Esophagus squamous epithelium (tissue), 5 donors: ENCODE measurements at places on chromosomes 5 and 9.

DNA sequence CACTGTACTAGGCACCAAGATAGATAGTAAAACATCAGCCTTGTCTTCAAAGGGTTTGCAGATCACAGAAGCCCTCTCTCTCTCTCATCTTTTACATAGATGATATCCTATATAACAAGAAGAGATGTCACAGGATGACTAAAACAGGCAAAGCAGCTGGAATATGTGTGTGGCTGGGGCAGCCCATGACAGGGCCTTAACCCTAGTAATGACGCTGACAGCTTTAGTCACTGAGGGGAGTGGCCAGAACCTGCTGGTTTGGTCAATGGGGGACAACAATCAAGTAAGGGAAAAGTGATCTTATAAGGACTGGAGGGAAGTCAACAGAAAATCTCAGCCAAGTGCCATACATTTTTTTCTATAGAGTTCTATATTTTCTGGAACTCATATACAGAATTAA is 41.9 kb upstream of the RIC1 start:
- no peak for DNase-seq

GRCh38 chr5:73129143-73129542 is 8.8 kb downstream of the TMEM171 start:
- DNase-seq = no peak

DNA sequence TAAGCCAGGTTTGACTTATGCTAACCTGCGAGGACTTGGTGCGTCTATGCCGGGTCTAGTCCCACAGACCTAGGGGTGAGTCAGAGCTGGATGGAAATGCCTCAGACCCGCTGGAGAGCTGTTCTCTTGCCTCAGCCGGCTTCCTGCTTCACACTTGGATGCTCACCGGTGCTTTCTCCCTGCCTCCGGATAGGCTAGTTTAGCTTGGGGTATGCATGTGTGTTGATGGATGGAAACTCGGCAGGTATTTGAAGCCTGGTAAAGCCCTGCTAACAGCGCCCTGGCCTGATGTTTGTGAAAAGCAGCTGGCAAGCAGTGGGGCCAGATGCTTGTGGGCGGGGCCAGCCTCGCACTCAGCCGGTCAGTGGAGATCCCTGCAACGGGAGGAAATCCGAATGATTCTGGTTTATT is 29.3 kb downstream of the PRRC2B start:
- no peak for DNase-seq

- no peak for DNase-seq
Measured at GRCh38 chr5:72486371-72486770, 20.8 kb downstream of the ZNF366 start.

GRCh38 chr5:178529080-178529479 is 61.1 kb downstream of the COL23A1 start:
- no peak for DNase-seq

- DNase-seq = no peak
Measured at GRCh38 chr5:31366941-31367340, 165.0 kb downstream of the DROSHA start.

DNA sequence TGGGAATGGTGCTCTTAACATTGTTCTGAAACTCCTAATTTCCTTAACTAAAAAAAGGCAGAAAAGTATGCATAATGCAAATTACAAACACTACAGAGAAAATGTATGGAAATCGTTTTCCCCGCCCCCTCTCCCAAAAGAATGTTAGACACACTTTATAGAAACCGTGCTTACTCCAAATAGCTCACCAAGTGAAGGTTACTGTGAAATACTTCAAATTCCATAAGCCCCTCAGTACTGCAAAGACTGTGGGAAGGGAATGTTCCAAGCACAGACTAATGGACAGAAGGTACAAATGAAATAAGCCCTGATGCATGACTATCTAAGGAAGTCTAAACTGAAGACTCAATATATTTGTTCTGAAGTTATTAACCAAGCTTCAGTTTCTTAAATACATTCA is 12.5 kb downstream of the MAPKAP1 start:
- no peak for DNase-seq

DNA sequence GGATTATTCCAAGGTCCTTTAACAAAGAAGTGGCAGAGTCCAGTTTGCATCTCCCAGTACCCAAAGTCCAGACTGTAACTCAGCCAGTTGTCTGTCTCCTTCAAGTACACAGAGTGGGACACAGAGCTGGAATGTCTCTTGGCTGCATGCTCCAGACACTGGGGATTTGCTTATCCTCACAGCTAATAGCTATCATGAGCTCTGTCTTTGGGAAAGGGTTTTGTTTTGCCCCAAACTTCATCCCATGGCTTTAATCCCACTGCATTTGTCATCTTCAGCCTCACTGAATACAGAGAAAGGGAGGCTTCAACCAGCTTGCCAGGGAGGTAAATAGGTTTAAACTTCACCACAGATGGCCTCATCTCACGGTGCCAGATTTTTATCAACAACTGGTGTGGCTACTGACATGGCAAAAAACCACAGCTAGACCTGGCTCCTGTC is 412.2 kb upstream of the SLC24A2 start:
- DNase-seq = no peak

GRCh38 chr5:9500625-9501024 is 45.2 kb downstream of the SEMA5A start:
- no peak for DNase-seq

DNA sequence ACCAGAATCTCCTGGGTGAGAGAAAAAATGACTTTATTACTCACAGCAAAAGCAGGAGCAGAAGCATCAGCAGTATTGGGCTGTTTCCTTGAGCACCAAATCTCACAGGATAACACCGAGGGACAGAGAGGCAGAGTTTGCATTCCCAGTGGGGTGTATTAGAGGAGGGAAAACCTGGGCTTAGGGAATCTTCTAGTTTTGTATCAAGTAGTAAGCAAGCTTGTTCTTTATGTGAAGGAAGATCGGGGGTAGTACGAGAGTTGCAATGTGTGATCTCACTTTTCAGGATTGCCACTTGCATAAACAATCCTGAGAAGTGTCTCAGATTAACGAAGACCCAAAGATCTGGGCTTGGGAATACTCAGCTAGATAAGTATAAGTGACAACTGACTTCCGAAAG is 1163.0 kb downstream of the TAF11L14 start:
- no peak for DNase-seq

- DNase-seq = no peak
Measured at GRCh38 chr5:73686912-73687311, 60.9 kb downstream of the ARHGEF28 start.

DNA sequence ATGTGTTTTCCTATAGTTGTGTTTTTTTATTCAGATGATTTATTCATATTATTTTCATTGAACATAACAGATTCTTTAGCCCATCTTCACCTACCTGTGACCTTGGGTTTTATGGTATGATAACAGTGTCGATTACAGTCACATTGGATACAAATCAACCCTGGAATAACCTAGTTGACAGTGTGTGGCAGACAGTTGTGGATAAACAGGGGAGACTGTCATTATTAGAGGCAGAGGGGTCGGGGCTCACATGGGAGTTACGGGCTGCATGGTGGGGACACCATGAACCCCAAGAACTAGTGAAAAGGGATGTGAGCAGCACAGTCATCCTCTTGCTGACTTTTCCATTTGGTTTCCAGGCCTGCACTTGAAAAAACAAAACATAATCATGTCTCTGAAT is 29.9 kb upstream of the MAP1B start:
- DNase-seq = no peak

- no peak for DNase-seq
Measured at GRCh38 chr5:124701016-124701415, 45.4 kb downstream of the ZNF608 start.
